NCI-H2029 treated with DMSO at 0.1 percent for 48 hours (cell line): ENCODE measurements at places on chromosomes 2 and 18.

DNA sequence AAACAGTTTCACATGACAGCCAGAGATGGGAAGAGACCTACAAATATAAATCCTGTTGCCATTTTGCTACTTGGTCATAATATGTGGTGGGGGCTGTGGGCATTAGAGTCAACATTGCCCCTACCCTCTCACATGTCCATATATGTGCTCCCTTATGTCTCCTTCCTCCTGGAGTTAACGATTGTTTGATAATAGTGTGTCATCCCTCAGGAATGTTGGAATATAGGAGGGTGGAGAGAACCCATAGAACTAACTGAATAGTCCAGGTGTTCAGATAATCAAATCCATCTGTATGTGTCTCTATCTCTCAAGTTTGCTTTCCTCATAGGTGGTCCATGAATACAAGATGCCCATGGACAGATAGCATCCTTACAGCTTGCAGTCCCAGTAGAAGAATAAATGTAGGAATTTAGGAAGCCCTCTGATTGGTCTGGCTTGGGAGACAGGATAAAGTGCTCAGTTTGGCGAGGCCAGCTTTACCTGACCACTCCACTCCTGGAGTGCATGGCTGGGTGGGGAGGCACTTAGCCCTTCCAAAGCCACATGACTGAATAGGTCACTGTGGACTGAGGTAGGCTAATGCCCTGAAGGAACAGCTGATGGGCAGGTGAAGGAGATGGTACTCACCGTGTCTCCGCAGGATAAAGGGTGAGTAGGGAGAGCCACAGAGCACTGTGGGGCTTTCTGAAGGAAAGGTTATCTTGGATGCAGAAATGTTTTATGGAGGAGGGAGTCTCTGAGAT is 166.9 kb downstream of the CDCA7 start:
- no peak for DNase-seq

DNA sequence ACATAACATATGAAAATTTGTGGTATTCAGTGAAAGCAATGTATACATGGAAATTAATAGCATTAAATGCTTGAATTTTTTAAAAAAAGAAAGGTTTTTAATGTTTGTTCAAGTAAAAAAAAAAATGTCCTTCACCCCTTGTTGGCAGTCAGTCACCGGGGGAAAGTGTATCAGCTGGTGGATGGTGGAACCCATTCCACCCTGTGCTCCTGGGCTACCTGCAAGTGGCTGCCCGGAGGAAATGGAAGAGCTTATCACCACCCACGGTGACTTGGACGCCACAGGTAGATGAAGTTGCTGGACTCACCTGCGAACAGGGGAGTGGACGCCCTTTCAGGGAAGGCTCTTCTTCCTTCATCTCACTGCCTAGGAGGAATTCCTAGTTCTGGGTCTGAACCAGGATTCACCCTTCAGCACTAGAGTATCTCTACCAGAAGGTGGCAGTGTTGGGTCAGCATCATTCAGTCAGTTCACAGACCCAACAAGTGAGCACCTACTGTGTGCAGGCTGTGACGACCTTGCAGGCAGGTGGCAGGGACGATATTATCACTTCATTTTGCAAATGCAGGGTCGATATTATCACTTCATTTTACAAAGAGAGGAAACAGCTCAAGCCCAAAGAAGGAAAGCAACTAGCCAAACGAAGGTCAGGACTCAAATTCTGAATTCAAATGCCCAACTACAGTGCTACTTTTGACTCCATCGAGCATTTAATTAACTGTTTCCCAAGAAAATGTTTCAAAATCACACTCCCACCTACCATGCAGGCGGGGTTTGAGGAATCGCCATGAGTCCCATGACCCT is 35.8 kb downstream of the CIB4 start:
- peak; percentile 44 for DNase-seq

GRCh38 chr2:54775710-54776109 is 52.2 kb downstream of the EML6 start:
- DNase-seq = no peak

GRCh38 chr2:217171874-217172273 is 312.0 kb upstream of the TNP1 start:
- DNase-seq = no peak

- DNase-seq = no peak
Measured at GRCh38 chr2:162084536-162084935, 10.5 kb upstream of the DPP4 start.

- DNase-seq = no peak
Measured at GRCh38 chr2:201532686-201533304, 81.3 kb downstream of the STRADB start.

- DNase-seq = no peak
Measured at GRCh38 chr2:152879275-152879674, 160.9 kb downstream of the ARL6IP6 start.

DNA sequence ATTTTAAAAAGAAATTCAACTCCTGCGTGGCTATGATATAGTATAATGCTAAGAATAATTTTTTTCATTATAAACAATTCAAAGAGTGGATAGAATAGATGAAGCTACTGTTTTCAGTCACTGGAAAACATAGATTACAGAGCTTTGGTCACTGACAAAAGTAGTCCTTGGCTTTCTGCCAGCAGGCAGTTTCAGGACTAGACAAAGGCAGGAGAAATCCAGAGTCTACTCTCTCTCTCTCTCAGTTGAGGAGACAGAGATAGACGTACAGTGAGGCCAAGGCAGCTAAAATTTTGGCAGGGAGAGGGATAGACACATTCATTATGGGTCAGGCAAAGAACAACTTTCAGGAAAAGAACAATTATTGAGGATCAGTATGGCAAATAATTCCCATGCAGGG is 491.4 kb upstream of the CRIM1 start:
- no peak for DNase-seq

DNA sequence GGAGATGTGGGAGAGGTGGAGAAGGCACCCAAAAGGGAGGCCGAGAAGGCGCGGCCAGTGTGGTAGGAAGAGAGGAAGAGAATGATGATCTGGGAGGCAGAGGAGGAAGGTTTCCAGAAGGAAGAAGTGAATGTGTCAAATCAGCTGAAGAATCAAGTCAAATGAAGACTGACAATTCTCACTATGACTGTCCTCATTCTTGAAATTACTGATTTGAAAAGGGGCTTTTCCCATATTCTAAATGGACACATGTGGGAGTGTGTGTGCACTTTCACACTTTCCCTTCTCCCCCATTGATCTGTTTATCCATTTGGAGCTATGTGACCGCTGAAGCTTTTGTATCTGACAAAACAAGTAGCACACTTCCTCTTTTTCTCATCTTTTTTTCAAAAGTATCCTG is 6.1 kb downstream of the AFF3 start:
- no peak for DNase-seq

DNA sequence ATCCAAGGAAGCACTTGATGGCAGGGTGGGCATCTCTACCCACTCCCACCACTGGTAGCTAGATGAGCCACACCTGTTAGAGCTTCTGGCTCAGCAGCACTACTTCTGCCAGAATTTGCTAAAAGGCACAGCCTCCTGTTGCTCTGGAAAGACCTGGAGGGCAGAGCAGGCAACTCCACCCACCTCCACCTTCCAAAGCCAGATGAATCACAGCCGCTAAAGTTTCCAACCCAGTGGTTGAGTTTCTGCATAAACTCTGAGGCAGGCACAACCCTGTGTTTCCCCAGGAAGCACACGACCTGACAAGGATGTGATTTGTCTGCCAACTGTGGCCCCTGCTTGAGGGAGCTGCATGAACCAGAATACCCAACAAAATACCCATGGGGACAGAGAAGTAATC is 111.6 kb upstream of the GCFC2 start:
- DNase-seq = no peak

DNA sequence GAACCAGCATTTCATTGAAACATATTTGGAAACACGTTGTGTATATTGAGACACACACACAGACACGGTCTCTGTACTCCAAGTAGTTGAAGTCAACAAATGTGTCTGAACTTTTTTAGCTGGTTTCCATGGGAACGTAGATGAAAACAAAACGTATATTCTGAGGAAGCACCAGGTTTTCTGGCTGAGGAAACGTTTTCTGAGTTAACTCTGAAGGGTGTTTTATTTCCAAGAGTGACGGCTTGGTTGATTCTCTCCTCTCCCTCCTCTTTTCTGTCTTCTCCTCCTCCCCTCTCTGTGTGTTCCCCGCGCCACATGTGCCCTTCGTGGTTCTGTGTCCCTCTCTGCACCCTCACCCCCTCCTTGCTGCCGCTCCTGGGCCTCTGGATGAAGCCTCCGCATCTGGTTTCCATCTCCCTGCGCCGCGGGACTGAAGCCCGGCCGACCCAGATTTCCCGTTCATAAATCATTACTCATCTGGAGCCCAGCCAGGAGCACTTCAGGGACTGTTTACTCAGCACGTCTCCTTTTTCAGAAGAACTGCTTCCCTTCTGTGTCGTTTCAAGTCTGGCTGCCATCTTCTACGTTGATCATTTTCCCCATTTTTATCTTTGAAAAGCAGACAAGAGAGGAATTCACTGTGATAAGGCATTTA is 122.7 kb downstream of the COL6A3 start:
- DNase-seq = peak; percentile 94

DNA sequence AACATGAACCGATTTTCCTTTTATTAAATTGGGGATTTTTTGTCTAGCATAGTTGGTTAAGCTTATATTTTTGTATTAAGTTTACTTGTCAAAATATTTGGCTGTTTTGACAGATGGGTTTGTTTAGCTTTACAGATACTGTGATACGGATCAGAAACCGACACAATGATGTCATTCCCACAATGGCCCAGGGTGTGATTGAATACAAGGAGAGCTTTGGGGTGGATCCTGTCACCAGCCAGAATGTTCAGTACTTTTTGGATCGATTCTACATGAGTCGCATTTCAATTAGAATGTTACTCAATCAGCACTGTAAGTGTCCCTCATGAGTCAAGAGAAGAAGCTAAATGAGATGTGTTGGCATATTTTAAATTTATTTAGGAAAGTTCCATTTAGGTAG is 8.5 kb downstream of the PDK1 start:
- DNase-seq = no peak

GRCh38 chr2:1422131-1422530 is 8.9 kb downstream of the TPO start:
- DNase-seq = no peak

- DNase-seq = no peak
Measured at GRCh38 chr2:74712223-74713053, 58.4 kb downstream of the SEMA4F start.
